Cerebellar nuclear complex (tissue), 1 donor: ENCODE measurements at places on chromosomes 3 and 15.
A peak's percentile ranks its signal among the peaks of the same experiment; 100 is the strongest.

DNA sequence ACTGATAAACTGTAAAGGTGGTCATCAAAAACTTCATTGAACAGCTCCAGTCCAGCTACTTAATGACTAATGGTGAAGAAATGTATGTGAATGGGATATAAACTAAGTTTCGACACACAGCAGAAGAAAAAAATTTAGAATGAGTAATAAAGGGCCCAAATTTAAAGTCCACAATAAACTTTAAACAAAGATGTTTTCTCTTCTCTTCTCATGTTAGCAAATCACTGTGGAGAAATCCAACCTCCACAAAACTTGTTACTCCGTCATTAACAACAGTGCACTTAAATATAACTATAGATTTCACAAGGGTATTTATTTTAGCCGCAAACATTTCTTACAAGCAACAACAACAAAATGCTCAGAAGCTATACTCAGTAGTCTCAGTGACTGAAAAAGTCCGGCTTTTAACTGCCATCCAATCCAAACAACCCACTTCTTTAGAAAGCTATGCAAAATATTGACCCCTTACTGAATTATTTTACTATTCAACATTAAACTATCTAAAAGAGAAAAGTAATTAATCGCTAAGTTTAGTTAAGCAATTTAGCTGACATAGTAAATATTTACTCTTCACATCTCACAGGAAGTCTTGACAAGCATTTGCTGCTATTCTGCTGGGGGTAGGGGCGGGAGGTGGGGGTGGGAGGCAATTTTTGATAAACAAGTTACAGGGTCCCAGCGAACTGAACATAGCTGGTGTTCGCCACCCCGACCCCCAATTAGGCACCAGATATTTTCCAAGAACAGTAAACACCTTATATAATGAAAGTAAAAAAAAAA lies 2.4 kb downstream of the IGF2BP2 start:
- DNase-seq: no peak

DNA sequence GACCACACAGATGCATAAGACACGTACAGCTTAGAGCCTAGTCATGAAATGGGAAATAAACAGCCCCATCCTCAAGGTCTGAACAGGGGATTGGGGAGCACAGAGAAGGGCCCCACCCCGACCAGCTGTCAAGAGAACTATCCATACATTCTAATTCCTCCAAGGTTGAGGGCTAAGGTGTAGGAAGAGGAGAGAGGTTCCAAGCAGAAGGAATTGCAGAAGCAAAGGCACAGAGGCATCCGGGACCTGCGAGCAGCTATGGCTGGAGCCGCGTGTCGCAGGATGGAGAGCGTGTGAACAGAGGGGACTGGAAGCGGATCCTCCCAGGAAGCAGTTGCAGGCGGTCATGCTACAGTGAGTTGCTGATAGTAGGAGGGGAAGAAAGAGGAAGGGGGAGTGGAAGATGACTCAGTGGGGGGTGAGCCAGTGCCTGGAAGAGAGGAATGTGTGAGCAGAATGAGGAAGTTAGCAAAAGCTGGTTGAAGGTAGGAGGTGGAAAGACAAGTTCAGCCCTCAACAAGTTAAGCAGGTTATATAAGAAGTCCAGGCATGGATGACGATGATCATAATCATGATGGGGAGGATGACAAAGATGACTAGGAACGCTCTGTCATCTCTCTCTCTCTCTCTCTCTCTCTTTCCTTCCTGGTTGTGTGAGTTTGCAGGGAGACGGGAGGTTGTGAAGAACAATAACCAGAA lies 89.7 kb downstream of the LIPC start:
- no peak for DNase-seq

DNA sequence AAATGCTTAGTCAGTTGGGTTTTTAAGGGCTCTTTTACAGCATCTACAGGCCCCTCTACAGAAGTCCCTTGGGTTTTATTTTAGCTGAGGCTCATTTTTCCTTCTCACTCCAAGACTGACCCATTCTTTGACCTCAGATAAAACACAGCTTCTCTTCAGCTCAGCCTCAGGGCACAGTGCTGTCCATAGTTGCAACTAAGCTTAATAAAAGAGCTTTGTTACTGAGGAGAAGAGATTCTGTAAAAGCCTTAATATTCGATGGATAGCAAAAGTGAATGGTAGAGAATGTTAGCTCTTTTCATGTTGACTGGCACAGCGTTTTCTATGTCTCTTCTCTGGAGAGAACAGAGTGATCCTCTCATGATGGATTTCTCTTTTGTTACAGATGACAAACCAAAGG lies 277.9 kb downstream of the BBX start:
- DNase-seq: no peak

GRCh38 chr3:46293035-46293724 lies 50.9 kb downstream of the CCR3 start:
- no peak for DNase-seq

- DNase-seq: no peak
Measured at GRCh38 chr3:195063581-195064193, 207.3 kb downstream of the XXYLT1 start.

GRCh38 chr3:3196148-3196861 lies 16.8 kb upstream of the CRBN start:
- DNase-seq: no peak

GRCh38 chr15:69830876-69831275 lies 266.8 kb downstream of the TLE3 start:
- DNase-seq: no peak

DNA sequence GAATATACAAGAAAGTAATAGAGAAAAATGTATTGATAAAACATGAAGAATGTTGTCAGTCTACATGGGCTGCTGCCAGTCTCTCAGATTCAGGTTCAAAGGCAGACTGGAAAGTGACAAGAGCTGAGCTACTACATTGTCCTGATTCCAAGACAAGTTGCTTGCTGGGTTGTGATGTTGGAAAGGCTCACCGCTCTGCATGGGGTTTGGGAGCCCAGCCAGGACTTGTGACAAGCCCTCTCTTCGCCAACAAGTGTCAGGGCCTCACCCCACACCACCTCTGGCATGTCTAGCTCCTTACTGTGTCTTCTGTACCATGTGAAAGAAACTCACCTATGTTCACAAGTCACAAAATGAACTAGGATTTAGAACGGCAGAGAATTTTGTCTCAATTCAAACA lies 43.0 kb upstream of the SH3GL3 start:
- DNase-seq: no peak

DNA sequence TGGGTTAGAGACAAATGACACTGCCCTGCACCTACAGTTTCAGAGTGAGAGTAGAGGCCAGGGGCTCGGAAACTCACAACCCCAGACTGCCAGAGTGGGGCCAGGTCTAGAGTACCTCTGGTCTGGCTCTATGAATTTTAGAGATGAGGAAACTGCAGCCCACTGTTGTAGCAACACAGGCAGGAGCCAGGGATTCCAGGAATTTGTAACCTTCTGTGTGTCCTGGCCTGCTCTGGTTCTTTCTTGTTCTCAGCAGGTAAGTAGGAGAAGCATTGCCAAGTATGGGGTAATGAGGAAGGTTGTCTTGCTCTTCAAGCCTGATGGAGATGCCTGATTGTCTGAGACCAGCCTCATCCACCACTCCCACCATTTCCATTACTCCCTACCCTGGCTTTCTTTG lies 221.8 kb downstream of the UACA start:
- DNase-seq: no peak

- DNase-seq: no peak
Measured at GRCh38 chr3:9291821-9292410, 42.5 kb upstream of the SRGAP3 start.

- no peak for DNase-seq
Measured at GRCh38 chr15:51232581-51232980, 105.8 kb downstream of the CYP19A1 start.

DNA sequence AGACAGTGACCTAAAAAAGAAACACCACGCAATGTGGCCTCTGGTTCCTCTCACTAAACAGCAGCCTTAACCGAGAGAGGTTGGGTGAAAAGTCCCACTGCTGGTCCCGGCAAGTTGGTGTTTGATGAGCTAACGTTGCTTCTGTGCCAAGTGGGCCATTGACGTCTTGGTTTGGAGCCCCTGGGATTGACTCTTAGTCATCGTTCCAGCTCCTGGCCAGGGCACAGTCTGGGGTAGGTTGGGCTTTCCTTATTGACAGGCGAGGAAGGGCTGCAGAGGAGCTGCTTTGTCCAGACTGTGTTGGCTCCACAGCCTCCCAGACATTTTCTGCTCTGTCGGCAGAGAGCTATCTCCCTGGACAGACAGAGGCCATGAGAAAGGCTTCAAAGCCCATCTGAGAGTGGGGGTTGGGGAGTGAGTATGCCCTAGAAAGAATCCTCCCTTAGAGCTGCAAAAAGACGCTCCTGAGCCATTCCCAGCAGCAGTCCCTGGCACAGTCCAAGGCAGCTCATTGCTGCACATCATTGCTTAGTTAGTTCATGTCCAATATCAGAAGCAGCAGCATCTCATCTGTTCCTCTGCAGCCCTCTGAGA lies 28.6 kb upstream of the C3orf80 start:
- DNase-seq: no peak

- DNase-seq: no peak
Measured at GRCh38 chr3:171727288-171727687, 83.0 kb downstream of the PLD1 start.

DNA sequence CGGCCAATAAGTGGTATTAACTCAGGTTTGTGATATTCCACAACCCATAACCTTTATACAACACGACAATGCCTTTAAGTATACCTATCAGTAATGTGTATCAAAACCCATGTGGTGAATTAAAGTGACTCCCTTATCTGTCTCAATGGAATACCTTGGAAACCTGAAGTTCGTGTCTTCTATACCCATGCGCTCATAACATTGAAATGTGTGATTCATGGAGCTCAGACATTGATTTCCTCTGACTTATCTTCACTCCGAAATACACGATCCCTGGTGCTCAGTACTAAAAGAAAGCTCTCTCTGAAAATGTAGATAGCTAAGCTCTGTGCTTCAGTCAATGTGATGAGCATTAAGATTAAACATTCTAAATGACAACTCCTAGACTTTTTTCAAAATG lies 140.3 kb downstream of the TBC1D5 start:
- no peak for DNase-seq

DNA sequence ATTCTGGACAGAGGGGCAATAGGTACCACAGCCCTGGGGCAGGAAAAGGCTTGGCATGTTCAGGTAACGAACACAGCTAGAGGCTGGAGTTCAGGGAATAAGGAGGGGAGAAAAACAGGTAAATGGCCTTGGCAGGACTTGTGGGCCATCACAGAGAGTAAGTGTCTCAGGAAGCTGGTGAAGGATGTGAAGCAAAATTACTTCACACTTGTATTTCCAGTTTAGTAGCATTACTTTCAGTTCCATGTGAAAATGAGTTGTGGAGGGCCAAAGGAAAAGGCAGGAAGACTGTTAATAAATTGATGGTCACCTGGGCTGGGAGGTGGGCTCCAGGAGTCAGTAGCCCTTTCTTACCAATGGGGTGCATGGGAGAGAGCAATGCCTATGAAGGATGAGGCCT lies 25.6 kb downstream of the TRIM42 start:
- DNase-seq: no peak

GRCh38 chr15:66097151-66098021 lies 156.2 kb downstream of the MEGF11 start:
- peak; percentile 53 for DNase-seq

DNA sequence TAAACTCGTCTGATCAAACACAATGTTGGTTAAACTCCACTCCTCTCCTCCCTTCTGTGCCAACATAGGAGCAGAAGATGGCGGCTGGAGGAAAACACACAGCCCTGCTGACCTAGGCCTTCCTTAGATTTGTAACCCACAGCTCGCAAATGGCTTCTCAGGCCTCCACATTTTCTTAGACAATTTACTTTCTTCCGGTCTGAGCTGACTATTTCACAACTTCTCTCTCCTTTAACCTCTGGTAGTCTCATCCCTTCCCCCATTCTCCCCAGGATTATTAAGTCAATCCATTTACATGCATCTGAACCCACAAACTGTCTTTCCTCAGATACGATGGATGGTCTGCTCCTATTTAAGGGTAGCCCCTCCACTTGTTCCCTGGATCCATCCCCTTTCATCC lies 25.7 kb upstream of the ULK4 start:
- no peak for DNase-seq
